Tibial nerve (tissue), 4 donors: ENCODE measurements at places on chromosomes 4 and X. TPM values are rescaled to one million over a fixed set of nuclear protein-coding genes. Genes with fewer than 3 reads are reported as not detected.

GRCh38 chr4:10639100-10639499, 45.5 kb downstream of the CLNK start:
- DNase-seq = no peak

DNA sequence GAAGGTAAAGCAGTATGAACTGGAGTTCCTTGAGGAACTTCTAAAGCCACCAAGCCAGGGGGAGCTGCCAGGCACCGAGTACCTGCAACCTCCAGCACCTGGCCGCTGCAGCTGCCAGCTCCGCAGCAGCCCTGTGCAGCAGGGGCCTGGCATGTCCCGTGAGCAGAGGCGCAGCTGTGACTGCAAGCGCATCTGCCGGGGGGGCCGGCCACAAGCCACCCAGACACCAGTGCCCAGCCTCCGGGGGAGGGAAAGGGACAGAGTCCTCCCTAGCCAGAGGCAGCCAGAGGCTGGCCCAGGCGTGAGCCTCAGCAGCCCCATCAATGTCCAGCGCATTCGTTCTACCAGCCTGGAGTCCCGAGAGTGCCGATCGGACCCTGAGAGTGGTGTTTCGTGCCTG, 26.6 kb upstream of the PRPS1 start:
- DNase-seq = no peak

DNA sequence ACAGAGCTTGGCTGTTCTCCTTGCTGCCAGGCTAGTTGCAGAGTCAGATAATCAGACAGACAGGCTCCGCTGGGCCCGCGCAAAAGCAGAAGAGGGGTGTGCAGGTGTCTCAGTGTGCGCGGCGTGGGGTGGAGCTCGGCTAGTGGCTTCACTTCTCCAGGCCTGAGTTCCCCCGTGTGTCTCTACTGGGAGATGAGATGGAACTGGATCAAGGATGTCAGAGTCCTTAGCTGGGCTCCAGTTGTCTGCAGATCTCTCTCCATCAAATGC, 21.1 kb downstream of the HTRA3 start:
- DNase-seq = no peak

DNA sequence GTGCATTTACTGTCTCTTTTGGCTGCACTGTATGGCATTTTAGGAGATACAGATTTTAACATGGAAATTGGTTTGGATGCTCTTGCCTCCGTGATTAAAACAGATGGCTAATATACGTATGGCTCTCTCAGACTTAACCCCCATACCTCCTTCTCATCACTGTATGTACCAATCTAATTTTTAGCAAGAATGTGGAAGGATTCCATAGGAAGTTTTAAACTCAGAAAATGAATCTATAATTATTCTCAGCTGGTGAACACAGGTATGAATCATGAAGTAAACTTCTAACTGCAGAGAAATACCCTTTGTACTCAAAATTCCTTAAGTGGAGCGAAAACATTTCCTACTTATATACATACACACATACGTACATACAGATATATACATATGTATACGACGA, 210.5 kb upstream of the NEIL3 start:
- DNase-seq = no peak

DNA sequence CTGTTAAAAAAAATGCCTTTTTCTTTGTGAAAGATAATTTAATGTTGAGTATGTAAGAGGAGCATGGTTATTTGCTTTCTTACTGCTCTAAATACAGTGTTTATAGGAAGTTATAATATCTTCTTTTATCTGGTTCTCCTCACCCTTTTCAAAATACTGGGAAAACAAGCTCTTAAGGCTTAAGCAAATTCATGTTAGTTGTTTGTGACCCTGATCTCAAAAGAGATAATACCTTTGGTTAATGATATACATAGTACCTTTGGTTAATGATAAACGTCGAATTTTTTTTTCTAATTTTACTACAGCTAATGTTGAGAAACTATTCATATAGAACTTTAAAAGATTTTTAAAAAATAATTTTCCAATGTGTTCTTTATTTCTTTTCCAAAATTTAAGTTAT, 180.1 kb downstream of the RAPGEF2 start:
- no peak for DNase-seq

GRCh38 chr4:136316961-136317360, 1215.3 kb downstream of the PCDH18 start:
- DNase-seq = no peak

DNA sequence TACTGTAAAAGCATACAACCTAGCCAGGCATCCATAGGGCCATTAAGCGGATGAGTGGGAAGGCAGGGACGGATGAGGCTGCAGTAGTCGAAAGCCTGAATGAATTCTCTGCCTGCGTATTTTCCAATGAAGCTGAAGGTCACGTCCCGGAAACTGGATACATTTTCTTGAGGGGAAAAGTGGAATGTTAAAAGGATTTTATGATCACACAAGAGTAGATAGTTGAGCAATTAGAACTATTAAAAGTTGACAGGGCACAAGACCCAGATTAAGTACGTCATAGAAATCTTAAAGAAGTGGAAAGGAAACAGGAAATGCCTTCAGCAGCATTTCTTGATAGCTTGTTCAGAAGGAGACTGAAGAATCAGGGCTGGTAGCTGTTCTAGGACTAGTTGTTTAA, 98.3 kb upstream of the CXXC4 start:
- no peak for DNase-seq

DNA sequence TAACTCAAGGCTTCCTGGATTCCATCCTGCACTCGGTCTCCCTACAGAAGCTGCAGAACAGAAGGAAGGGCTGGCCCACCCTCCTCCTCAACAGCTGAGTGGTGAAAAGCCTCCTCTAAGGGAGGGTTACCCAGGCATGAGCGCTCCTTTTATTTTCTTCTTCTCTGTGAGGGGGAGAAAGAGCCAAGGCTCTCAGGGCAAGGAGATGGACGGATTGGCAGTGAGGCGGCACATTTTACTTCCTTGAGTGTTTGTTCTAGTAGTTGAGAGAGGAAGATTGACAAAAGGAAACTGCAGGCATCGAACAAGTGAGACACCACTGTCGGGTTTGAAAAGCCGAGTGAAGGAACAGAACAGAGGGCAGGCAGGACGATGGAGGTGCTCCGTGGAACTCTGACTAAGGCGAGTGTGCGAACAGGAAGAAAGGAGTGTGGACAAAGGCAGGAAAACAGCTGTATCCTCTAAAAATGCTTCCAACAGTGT, 38.4 kb upstream of the STS start:
- no peak for DNase-seq

- no peak for DNase-seq
These were observed 170.1 kb upstream of the SCML1 start for GRCh38 chrX:17567187-17567586.

- no peak for DNase-seq
These were observed 774.0 kb upstream of the POU3F4 start for GRCh38 chrX:82734140-82734539.

DNA sequence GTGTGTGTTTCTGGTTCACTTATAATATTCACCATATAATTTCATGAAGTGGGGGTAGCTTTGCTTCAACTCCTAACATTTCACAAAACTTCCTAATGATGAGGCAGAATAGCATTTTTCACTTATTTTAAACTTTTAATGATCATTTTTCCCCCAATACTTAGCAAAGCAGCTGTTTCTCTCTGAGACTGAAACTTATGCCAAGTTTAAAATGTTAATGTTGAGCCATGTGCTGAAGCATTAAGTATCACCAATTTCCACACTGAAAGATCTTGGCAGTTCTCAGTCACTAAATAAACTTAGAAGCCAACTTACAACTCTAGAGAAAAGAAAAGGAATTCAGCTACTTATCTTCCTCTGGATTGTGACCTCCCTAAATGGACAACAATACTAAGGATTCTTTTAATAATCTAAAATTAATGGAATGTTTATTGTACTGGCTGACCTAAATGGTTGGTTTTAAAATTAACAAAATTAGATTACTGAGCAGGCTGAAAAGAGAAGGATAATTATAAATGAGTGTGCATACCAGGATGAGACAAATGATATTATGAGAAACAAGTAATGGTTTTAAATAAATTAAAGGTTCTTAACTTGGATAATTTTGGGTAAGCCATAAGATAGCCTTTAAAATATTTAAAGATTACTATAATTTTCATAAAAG, 1429.4 kb upstream of the ADGRL3 start:
- no peak for DNase-seq

GRCh38 chr4:96916711-96917110, 1076.8 kb downstream of the PDHA2 start:
- DNase-seq = no peak

GRCh38 chr4:119564106-119564505, 64.5 kb downstream of the PDE5A start:
- no peak for DNase-seq

DNA sequence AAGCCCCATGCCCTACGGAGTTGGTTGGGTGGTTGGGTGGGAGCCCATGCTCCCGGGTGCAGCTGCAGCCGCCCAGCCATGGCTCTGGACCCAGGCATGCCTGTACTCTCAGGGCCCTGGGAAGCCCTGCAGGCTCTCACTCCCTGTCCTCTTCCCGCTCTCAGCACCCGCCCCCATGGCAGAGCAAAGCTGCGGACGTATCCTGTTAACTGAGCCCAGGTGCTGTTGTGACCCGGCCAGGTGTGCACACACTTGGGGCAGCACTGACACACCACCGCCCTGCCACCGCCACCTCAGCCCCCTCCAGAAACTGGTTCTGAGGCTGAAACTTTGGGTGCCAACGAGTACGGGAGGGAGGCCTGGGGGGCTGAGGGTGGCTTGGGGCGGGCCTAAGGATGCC, 40.3 kb downstream of the PPM1K start:
- no peak for DNase-seq

DNA sequence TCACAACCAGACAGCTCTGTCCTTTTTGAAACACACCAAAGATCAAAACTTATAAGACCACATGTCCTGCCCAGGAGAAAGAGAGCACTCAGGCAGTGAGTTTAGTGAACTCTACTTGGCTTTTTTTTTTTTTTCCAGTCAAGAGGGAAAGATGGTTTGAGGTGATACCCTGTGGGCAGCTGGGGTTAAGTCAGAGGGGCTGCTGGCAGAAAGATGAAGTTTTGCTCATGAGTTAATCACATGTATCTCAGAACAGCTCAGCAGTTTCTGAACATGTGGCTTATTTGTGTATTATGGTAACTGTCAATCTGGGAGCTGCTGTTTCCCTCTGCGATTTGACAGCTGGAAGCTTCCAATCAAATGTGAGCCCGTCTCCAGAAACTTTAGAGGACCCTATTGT, 56.4 kb upstream of the MAP3K15 start:
- DNase-seq = no peak

- DNase-seq = no peak
These were observed 97.7 kb downstream of the TMA16 start for GRCh38 chr4:163592212-163592611.

- peak; percentile 33 for DNase-seq
These were observed 370.7 kb downstream of the GPAT3 start for GRCh38 chr4:83906561-83906960.

- DNase-seq = no peak
These were observed 1495.3 kb upstream of the PCDH7 start for GRCh38 chr4:29224911-29225310.

- no peak for DNase-seq
These were observed 50.2 kb upstream of the MAMLD1 start for GRCh38 chrX:150312931-150313330.

DNA sequence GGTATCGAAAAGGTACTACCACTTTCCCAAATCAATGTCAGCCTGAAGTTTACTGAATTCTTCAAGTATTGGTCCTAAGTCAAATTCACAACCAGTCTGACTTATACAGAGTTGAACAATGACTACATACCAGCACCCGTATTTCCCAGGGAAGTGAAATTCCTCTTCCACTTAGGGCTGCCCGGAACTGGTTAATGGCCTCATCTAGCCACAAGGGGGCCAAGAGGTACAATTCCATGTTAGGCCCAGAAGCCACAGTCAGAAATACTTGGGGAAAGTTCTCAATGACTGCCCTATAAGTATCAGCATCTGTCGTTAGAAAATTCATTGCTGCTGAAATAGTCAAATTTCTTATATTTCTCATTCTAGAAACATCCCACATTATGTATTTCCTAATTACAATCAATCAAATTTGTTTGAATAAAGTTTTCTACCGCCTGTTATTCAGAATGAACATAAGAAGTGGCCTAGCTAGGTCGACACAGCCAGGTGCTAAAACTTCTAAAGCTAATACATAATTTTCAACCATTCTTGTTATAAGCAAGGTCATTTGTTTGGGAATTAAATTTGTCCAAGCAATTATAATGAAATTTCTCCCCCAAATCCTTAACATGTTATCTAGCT, 5.6 kb upstream of the PCDH7 start:
- DNase-seq = peak; percentile 49

- no peak for DNase-seq
These were observed 92.8 kb downstream of the AMMECR1 start for GRCh38 chrX:110224926-110225617.

The NEUROG2 gene
- total RNA-seq = not detected

The RAB39B gene
- total RNA-seq = 0.90 TPM

The CYSLTR1 gene
- total RNA-seq = 0.90 TPM

The TKTL2 gene
- not detected for total RNA-seq

The PLP2 gene
- 34.7 TPM for total RNA-seq

The EFHC2 gene
- 2.5 TPM for total RNA-seq

The EGFL6 gene
- not detected for total RNA-seq

The GBA3 gene
- total RNA-seq = not detected

The KLHL4 gene
- total RNA-seq = 0.78 TPM
